ENCODE measurements at places on chromosomes 4 and X.

- DNase-seq, result peak; percentile 37
These were observed 8.9 kb upstream of the SMIM10 start for GRCh38 chrX:134981910-134982309.

DNA sequence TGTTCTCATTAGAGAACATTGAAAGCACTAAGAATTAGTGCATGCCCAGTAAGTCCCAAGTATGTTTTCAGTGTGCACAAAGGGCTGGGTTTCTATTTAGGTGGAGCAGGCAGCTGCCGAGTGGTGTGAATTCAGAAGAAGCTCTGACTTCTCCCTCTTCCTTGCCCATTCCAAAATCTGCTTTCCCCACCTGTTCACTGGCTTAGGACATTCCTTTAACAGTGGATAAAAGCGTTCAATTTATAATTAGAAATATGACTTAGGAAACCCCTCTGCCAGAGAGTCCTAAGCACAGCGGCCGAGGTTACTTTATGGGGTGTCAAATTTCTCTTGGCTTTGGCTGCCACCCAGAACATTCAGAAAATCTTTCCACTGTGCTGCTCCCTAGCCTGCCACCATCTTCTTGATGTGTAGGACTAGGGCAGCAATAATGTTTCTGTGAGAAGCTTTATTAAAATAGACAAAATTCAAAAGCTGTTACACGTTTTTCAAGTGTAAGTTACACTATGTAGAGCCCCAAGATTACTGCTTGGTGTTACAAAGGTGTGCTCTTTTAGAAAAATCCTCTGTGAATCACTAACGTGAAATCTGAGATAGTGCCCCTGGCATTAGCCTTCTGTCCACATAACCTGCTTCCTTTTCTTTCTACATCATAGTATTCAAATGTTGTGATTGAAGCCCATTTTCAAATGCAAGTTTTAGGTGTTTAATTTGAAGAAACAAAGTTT is 191.6 kb upstream of the ANKRD50 start:
- no peak for DNase-seq

GRCh38 chr4:1255151-1255550 is 6.2 kb upstream of the CTBP1 start:
- DNase-seq, result no peak

- DNase-seq, result no peak
These were observed 42.4 kb downstream of the MSX1 start for GRCh38 chr4:4901877-4902276.

- no peak for DNase-seq
These were observed 322.9 kb downstream of the RAPGEF2 start for GRCh38 chr4:159425737-159426305.

DNA sequence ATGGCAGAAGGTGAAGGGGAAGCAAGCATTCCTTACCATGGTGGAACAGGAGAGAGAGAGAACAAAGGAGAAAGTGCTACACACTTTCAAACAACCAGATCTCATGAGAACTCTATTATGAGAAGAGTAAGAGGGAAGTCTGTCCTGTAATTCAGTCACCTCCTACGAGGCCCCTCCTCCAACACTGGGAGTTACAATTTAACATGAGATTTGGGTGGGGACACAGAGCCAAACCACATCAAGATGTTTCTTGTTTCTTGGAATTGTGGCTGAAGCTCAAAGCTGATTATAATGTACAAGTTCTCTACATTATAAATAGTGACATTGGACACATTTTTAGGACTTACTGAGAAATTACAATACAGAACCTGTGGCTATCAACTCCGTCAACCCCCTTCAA is 29.5 kb upstream of the TAPT1 start:
- no peak for DNase-seq

- DNase-seq, result no peak
These were observed 82.4 kb upstream of the PACRGL start for GRCh38 chr4:20617678-20618396.

- no peak for DNase-seq
These were observed 14.4 kb downstream of the ABCG2 start for GRCh38 chr4:88144048-88144447.

DNA sequence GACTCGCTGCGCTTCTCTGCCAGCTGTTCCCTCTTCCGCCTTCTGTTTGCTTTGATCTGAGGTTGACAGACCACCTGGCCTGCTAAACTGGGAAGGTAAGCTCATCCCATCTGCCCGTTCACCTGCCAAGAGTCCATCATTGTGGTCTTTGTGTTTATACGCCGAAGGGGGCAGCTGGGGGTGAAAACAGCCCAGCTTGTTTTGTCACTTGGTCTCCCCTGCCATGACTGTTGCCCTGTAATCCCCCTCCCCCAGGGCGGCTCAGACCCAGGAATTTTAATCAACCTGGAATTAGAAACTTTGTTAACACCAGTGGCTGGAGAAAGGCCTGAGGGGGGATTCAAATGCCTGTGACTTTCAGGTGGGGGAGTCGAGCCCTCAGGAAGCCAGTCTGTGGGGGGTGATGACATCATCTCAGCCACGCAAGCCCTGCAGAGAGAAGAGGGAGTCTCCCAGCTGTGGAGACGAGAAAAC is 333.3 kb downstream of the BCOR start:
- DNase-seq, result no peak

GRCh38 chr4:185956544-185956940 is 112.4 kb upstream of the TLR3 start:
- no peak for DNase-seq

- DNase-seq, result no peak
These were observed 441.0 kb downstream of the RAPGEF2 start for GRCh38 chr4:159543831-159544230.

GRCh38 chr4:54556051-54556450 is 101.7 kb upstream of the KIT start:
- DNase-seq, result no peak

Data from hematopoietic multipotent progenitor cell treated with erythropoietin and hydrocortisone succinate and interleukin-3 and kit ligand, for 15 days (in vitro differentiated cells).